ENCODE measurements at places on chromosomes 3 and 15. TPM values are rescaled to one million over a fixed set of nuclear protein-coding genes. Genes with fewer than 3 reads are reported as not detected.

Gene NR2E3
- total RNA-seq: 0.10 TPM

Gene NT5DC2
- 134 TPM for total RNA-seq

Gene IQCH
- total RNA-seq: 1.1 TPM

Gene LSAMP
- 2.1 TPM for total RNA-seq

Gene PAQR9
- total RNA-seq: not detected

Gene CLASP2
- 38.6 TPM for total RNA-seq

Gene KIF7
- total RNA-seq: 5.1 TPM

Gene CACNA2D3
- total RNA-seq: not detected

Gene NAALADL2
- total RNA-seq: 1.3 TPM

Gene TTLL13
- not detected for total RNA-seq

Gene ACVR2B
- 3.7 TPM for total RNA-seq

Gene ONECUT1
- total RNA-seq: not detected

Gene BCHE
- total RNA-seq: 29.1 TPM

Gene EFHB
- total RNA-seq: not detected

Gene ERICH6
- total RNA-seq: not detected

Gene GNB4
- 39.5 TPM for total RNA-seq

Gene OIP5
- 2.5 TPM for total RNA-seq

Gene GCHFR
- 3.7 TPM for total RNA-seq

Gene GOLGA8A
- 13.2 TPM for total RNA-seq

Gene NPRL2
- total RNA-seq: 22.7 TPM

Gene TBC1D23
- total RNA-seq: 24.4 TPM

Gene SYNPR
- not detected for total RNA-seq

All from glomerular endothelial cell (primary cell).